ENCODE measurements at places on chromosomes 3 and 15.

GRCh38 chr15:45891766-45892165, 256.9 kb downstream of the SQOR start:
- no peak for DNase-seq

- no peak for DNase-seq
Measured at GRCh38 chr3:144670571-144670970, 698.9 kb downstream of the DIPK2A start.

DNA sequence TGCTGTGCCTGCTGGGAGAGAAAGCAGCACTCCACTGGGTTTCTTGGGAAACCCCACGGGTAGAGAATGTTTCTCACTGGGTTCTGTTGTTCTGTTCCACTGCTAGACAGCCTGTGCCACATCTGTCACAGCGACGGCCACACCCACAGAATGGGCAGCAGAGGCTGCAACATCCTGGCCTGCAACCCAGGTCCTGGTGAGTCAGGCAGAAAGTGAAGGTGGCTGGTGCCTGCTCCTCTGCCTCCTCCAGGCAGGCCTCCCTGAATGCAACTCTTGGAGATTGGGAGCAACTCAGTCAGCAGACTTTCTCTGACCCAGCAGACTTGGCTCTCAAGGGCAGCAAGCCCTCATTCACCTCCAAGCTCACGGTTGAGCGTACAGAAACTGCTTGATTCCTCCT, 13.0 kb downstream of the C3orf18 start:
- DNase-seq, result no peak

DNA sequence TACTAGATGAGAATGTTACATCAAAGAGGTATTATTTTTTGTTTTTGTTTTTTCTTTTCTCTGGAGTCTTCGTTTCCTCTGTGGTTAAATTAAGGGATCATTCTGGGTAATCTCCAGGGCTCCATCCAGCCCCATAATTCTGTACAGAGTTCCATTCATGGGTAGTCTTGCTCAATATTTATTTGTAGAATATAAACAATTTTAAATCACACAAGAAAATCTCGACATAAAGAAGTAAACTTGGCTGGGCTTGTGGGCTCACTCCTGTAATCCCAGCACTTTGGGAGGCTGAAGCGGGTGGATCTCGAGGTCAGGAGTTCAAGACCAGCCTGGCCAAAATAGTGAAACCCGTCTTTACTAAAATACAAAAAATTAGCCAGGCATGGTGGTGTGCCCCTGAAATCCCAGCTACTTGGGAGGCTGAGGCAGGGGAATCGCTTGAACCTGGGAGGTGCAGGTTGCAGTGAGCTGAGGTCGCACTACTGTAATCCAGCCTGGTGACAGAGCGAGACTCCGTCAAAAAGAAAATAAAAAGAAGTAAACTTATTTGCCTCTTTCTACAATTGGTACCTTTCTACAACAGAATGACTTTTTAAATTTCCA, 166.8 kb upstream of the TGFBR2 start:
- DNase-seq, result no peak

Measured in fibroblast of skin of left biceps (primary cell).